Esophagus muscularis mucosa (tissue), 4 donors: ENCODE measurements at places on chromosomes 3 and 15.
A peak's percentile ranks its signal among the peaks of the same experiment; 100 is the strongest.

GRCh38 chr3:172658344-172659245, 52.3 kb downstream of the NCEH1 start:
- H3K27me3 ChIP-seq = no peaks in the 10 kb centered on the region
- H3K27ac ChIP-seq = no peak overlapping the region
- peak; percentile 78 for DNase-seq
- H3K4me1 ChIP-seq = peaks cover 12% of the 10 kb centered on the region
- H3K4me3 ChIP-seq = no peak overlapping the region

- H3K36me3 ChIP-seq = no peaks in the 10 kb centered on the region
- no peak overlapping the region for H3K4me3 ChIP-seq
- no peak overlapping the region for H3K27ac ChIP-seq
- no peaks in the 10 kb centered on the region for H3K27me3 ChIP-seq
These were observed 29.9 kb downstream of the CGNL1 start for GRCh38 chr15:57406062-57406772.

DNA sequence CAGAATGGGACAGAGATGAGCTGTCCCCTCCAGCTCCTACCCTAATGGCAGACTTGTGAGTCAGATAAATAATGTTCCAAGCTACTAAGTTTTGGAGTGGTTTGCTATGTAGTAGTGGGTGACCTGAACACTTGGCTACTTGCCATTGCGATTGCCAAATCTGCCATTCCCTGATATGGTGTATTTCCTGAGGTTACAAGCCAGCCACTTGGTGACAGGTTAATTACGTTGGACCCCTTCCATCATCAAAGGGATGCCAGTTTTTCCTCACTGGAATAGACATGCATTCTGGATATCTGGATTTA, 33.6 kb downstream of the MORF4L1 start:
- H3K4me1 ChIP-seq = peaks cover 33% of the 10 kb centered on the region
- no peak for DNase-seq
- H3K4me3 ChIP-seq = no peak overlapping the region
- peak overlapping the region; percentile 43 for H3K27ac ChIP-seq
- peaks cover 85% of the 10 kb centered on the region for H3K36me3 ChIP-seq
- no peaks in the 10 kb centered on the region for H3K27me3 ChIP-seq

DNA sequence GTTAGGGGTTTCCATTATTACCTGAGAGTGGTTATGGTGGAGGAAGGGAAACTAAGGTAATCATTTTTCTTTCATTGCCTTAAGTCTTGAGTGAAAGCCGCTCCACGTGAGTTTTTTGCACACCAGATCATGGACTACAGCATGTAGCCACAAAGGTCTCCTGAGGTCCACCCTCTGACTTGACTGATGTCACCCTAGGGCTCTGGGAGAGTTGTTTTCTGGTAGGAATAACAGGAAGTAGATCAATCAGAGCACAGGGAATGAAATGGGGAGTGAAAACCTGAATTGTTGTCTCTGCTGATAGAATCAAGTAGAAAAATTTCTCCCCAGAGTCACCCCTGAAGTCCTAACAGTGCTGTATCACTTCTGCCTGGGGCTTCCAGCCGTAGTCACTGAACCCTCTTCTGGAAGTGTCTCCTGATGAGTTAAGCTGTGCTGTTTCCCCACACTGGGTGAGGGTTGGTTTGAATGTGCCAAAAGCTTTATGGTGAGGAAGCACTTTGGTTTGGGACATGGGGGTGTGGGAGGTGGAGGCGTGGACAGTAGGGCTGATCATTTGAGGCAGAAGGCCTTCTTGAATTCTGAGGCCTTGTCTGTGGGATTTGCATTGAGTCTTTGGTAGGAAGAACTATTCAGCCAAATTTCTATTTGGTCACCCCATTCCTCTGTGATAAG, 64.3 kb downstream of the SLCO3A1 start:
- peaks cover 54% of the 10 kb centered on the region for H3K4me1 ChIP-seq
- no peak overlapping the region for H3K27ac ChIP-seq
- no peak overlapping the region for H3K4me3 ChIP-seq
- no peak for DNase-seq

DNA sequence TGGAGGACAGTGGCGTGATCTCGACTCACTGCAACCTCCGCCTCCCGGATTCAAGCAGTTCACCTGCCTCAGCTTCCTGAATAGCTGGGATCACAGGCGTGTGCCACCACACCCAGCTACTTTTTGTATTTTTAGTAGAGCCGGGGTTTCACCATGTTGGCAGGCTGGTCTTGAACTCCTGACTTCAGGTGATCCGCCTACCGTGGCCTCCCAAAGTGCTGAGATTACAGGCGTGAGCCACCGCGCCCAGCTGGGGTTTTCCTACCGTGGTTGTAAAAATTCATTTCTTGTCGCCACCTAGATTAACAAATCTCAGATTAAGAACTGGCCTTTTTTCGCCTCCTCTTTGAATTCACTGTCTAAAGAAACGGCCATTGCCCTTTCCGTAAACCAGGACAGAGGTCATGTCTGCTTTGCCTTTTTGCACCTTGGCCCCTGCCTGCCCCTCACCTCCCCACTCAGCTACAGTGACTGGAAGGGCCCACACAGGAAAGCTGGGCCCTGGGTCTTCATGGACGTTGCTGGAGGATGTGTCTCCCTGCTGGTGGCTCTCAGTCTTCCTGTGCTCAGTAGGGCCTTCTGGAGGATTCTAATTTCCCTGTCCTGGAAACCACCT, 17.2 kb downstream of the ZNF710 start:
- H3K4me1 ChIP-seq = peaks cover 14% of the 10 kb centered on the region
- no peaks in the 10 kb centered on the region for H3K27me3 ChIP-seq
- H3K27ac ChIP-seq = no peak overlapping the region
- no peak for DNase-seq
- no peak overlapping the region for H3K4me3 ChIP-seq

- no peak overlapping the region for H3K27ac ChIP-seq
- no peak for DNase-seq
These were observed 11.8 kb upstream of the MYO1E start for GRCh38 chr15:59384507-59384906.

DNA sequence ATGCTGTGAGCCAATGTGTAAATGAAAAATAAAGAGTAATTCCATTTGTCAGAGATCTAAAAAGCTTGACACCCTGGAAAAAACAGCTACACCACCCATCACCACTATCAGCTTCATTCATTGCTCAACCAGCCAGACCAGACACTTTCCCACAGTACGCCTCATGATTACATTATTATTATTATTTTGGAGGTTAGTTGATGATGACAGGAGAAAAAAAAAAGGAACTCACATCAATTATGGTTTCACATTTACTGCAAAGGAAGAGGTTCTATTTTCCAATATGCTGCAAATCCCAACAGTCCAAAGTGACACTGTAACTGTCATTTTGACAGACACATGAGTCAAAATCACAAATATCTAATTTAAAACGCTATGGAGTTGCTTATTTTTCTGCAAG, 134.7 kb upstream of the TSC22D2 start:
- H3K4me3 ChIP-seq = no peak overlapping the region
- H3K36me3 ChIP-seq = no peaks in the 10 kb centered on the region
- H3K27me3 ChIP-seq = no peaks in the 10 kb centered on the region
- no peak for DNase-seq
- no peak overlapping the region for H3K27ac ChIP-seq
- H3K4me1 ChIP-seq = peaks cover 4% of the 10 kb centered on the region

DNA sequence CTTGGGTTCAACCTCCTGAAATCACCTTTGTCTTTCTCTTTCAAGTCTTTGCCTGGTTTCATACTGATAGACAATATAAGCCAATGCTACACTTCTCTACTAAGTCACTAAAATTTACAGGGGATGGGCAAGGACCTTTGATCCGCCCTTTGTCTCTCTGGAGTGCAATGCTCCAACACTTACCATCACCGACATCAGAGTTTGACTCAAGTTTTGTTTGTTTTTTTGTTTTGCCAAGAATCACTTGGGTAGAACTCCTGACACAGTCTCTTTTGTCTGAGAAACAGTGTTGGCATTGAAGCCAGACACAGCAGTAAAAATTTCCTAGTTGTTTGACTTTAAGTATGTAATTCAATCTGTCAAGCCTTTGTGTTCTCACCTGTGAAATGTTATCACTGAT, 29.3 kb downstream of the NFKBIZ start:
- no peaks in the 10 kb centered on the region for H3K36me3 ChIP-seq
- no peak overlapping the region for H3K27ac ChIP-seq
- no peak for DNase-seq
- no peaks in the 10 kb centered on the region for H3K4me1 ChIP-seq
- no peaks in the 10 kb centered on the region for H3K27me3 ChIP-seq

DNA sequence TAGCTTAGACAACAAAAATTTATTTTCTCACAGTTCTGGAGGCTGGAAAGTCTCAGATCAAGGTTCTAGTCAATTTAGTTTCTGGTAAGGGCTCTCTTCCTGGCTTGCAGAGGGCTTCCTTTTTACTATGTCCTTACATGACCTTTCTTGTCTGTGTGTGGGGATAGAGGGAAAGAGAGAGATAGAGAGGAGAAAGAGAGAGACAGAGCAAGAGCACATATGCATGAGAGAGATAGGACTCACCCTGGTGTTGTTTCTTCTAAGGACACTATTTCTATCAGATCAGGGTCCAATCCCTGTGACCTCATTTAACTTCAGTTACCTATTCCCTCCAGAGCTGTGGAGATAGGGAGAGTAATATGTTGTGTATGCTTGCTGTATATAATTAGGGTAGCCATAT, 44.9 kb upstream of the TEX9 start:
- H3K36me3 ChIP-seq = no peaks in the 10 kb centered on the region
- H3K27ac ChIP-seq = no peak overlapping the region
- no peak overlapping the region for H3K4me3 ChIP-seq
- no peaks in the 10 kb centered on the region for H3K4me1 ChIP-seq

GRCh38 chr15:64685230-64685888, 90.0 kb downstream of the RBPMS2 start:
- no peak for DNase-seq
- peaks cover 82% of the 10 kb centered on the region for H3K36me3 ChIP-seq
- peaks cover 42% of the 10 kb centered on the region for H3K4me1 ChIP-seq
- no peak overlapping the region for H3K4me3 ChIP-seq
- H3K27ac ChIP-seq = peak overlapping the region; percentile 3

DNA sequence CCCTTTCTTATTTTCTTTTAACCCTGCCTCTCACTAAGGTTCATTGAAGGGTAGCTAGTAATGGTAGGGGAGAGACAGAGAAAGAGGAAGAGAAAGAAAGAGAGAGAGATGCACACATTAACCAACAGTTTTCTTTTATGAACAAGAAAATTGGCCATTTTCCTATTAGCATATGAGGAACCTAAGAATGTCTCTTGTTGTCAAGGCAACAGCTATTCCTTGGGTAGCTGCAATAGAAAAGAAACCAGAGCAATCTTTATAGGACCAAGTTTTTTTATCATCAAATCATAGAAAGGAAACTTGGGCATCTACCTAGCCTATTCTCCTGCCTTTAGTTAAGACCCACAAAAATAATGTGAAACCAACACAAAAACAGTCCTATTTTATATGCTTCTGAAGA, 15.0 kb upstream of the CCDC39 start:
- H3K4me3 ChIP-seq = no peak overlapping the region
- H3K36me3 ChIP-seq = no peaks in the 10 kb centered on the region
- DNase-seq = no peak
- no peaks in the 10 kb centered on the region for H3K27me3 ChIP-seq
- H3K4me1 ChIP-seq = no peaks in the 10 kb centered on the region
- H3K27ac ChIP-seq = no peak overlapping the region

- H3K4me3 ChIP-seq = no peak overlapping the region
- DNase-seq = peak; percentile 74
- H3K4me1 ChIP-seq = no peaks in the 10 kb centered on the region
- H3K36me3 ChIP-seq = no peaks in the 10 kb centered on the region
- no peaks in the 10 kb centered on the region for H3K27me3 ChIP-seq
- no peak overlapping the region for H3K27ac ChIP-seq
These were observed 4.1 kb downstream of the XCR1 start for GRCh38 chr3:46022909-46023785.

DNA sequence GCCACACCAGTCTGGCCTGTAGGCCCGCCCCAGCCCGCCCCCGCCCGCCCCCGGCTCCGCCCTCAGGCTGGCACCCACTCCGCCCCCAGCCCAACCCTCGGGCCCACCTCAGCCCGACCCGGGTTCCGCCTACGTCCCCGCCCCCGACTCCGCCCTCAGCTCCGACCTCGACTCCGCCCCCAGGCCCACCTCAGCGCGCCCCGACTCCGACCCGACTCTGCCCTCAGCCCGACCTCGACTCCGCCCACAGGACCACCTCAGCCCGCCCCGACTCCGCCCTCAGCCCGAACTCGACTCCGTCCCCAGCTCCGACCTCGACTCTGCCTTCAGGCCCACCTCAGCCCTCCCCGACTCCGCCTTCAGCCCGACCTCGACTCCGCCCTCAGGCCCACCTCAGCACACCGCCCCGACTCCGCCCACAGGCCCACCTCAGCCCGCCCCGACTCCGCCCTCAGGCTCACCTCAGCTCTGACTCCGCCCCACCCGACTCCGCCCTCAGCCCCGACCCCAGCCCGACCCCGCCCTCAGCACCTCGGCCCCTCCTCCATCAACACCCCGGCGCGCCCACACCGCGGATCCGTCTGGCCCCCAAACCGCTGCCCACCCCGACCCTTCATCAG, at the start of gene RAB43:
TSS of gene RAB43 (minus strand) at position 13 of the 620 bp plus-strand sequence. CDS start 315 bp downstream, outside the sequence.
- no peaks in the 10 kb centered on the region for H3K27me3 ChIP-seq
- H3K4me3 ChIP-seq = peak within 1 kb of the TSS; percentile 84
- peak; percentile 97 for DNase-seq
- H3K36me3 ChIP-seq = peaks cover 3% of the 10 kb centered on the region
- peak within 1 kb of the TSS; percentile 88 for H3K27ac ChIP-seq
- H3K4me1 ChIP-seq = peaks cover 24% of the 10 kb centered on the region

- peak overlapping the region; percentile 61 for H3K4me3 ChIP-seq
- DNase-seq = no peak
- H3K27me3 ChIP-seq = no peaks in the 10 kb centered on the region
- H3K36me3 ChIP-seq = peaks cover 43% of the 10 kb centered on the region
- peak overlapping the region; percentile 92 for H3K27ac ChIP-seq
These were observed 555 bp upstream of the RCCD1 start for GRCh38 chr15:90953947-90954711.

DNA sequence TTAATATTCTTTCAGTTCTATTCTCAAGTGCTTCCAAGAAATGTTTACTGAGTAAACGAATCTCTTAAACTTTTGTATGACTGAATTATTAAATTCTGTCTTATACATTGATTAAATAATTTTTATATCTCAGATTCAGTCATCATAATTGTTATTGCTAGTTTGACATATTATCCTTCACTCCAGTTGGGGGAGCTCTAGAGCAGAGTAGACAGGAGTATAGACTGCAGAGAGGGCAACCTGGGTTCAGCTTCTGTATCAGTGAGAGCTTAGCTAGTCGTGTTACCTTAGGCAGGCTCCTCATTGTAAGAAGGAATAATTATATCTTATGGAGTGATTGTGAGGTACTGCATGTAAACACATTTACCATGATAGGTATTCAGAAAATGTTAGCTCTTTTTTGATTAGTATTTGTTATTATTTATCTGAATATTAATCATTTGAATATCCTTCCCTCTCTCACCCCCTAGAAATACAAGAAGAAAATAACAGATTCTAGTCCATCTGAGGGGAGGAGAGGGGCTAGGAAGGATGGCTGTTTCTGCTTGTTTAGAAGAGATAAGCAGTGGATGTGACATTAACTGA, 31.0 kb upstream of the ZCWPW2 start:
- peaks cover 25% of the 10 kb centered on the region for H3K36me3 ChIP-seq
- H3K4me3 ChIP-seq = no peak overlapping the region
- H3K27ac ChIP-seq = no peak overlapping the region

GRCh38 chr3:47432673-47433072, 43.1 kb downstream of the SCAP start:
- no peak for DNase-seq
- no peak overlapping the region for H3K27ac ChIP-seq
- no peaks in the 10 kb centered on the region for H3K4me1 ChIP-seq
- H3K27me3 ChIP-seq = no peaks in the 10 kb centered on the region
- H3K4me3 ChIP-seq = no peak overlapping the region

GRCh38 chr3:184234671-184235380, 5.4 kb downstream of the VWA5B2 start:
- no peak for DNase-seq
- H3K36me3 ChIP-seq = no peaks in the 10 kb centered on the region
- H3K4me3 ChIP-seq = no peak overlapping the region
- H3K27ac ChIP-seq = no peak overlapping the region

GRCh38 chr15:30903497-30904187, at the start of gene FAN1:
Gene FAN1, plus strand, starts transcription at chr15:30903915. Its CDS starts 749 bp downstream, at chr15:30904664.
- peak; percentile 95 for DNase-seq
- H3K36me3 ChIP-seq = peaks cover 4% of the 10 kb centered on the region
- H3K4me3 ChIP-seq = peak within 1 kb of the TSS; percentile 91
